Kidney tubule cell (primary cell): ENCODE measurements at places on chromosomes 1 and 21.

DNA sequence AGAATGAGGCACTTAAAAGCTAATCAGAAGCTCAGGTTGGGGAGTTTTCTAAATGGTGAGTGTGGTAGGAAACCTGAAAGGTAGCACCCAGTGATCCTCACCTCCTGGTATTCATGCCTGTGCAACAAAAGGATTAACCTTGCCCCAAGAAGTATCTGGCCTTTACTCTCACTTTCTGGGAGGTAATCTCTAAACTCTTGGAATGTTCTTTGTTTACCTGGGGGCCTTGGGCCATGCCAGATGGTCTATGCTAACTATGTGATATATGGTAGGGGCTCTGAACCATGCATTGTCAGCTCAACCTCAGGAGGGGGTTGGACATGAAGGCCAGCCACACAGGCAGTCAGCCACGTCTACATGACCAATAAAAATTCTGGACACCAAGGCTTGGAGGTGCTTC is 24.4 kb upstream of the TRIM33 start:
- DNase-seq = no peak

DNA sequence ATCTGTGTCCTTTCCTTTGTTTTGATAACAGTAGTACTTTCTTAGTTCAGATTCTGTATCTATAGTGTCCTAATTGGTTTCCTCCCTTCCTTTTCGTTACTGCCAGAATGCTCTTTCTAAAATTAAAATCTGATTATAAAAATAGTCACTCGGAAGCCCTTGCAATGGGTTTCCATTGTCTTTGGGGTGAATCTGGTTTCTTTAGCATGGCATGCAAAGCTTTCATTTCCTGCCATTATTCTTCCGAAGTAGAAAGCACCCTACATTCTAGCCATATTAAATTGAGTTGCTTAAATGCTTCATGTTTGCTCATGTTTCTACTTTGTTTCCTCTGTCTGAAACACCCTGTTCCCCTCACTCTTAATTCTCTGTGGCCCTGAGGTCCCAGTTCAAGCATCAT is 53.2 kb upstream of the MACF1 start:
- no peak for DNase-seq

DNA sequence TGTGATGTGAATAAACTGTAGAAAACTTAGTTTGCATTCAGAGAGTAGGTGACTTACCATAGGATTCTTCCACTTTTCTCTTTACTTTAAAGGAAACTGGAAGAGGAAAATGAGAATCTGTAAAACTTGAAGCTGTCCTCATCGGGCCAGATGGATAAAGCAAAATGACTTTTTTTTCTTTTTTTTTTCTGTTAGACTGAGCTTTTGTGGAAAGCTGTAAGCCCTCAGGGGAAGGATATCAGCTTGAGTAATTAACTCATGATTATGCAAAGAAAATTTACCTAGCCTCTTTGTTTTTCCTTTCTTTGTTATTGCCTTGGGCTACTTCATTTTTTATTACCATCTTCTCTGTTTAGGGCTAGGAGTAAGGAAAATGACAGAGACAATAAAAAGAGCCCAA is 53.4 kb downstream of the DPH5 start:
- no peak for DNase-seq

DNA sequence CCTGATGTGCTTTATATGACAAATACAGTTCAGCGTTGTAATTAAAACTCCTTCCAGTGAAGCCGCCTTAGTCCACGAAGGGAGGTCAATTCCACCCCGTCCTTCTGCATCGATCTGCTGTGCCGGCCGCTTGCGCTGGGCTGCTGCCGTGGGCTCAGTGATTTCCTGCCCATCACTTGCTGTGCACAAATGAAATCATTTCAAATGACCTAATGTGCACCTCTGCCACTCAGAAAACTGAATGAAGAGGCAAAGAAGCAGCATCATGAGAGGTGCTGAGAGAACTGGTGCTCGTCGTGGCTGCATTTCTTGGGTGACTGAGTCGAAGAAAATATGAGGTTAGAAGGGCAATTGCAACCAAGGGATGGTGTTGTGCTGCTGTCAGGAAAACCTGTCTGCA is 144.3 kb upstream of the SYT6 start:
- DNase-seq = no peak

- DNase-seq = no peak
These were observed 161.5 kb upstream of the ESRRG start for GRCh38 chr1:216884614-216885229.

DNA sequence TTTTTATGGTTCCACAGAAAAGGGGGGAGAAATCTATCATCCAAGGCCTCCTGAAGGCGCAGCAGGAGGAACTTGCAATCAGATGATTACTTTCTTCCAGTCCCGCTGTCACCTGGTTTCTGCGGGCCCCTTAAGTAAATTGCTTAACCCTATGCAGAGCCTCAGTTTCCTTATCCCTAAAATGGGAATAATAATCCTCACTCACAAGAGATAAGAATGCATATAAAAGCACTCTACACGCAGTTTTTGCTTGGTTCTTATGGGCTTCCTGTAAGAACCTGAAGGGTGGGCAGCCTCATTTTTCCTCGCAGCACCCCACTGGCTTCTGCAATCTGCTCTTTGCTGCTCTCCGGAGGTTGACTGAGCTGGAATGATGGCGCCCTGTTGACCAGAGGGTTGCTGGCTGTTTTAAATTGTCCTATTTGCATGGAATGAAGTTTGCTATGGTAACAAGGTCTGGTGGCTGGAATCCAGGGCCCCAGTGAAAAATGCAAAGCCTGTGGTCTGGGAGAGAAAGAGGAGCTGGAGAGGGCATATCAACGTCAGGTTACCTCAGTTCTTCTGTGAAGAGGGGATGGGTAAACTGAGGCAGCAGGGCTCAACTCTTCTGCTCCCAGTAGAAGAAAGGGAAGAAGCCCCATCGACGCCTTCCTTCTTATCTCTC is 1.0 kb upstream of the KAZN start:
- peak; percentile 40 for DNase-seq
